HEK293T (cell line): ENCODE measurements at places on chromosomes 16 and 17.

- DNase-seq = no peak
These were observed 24.0 kb upstream of the STH start for GRCh38 chr17:45974916-45975630.

DNA sequence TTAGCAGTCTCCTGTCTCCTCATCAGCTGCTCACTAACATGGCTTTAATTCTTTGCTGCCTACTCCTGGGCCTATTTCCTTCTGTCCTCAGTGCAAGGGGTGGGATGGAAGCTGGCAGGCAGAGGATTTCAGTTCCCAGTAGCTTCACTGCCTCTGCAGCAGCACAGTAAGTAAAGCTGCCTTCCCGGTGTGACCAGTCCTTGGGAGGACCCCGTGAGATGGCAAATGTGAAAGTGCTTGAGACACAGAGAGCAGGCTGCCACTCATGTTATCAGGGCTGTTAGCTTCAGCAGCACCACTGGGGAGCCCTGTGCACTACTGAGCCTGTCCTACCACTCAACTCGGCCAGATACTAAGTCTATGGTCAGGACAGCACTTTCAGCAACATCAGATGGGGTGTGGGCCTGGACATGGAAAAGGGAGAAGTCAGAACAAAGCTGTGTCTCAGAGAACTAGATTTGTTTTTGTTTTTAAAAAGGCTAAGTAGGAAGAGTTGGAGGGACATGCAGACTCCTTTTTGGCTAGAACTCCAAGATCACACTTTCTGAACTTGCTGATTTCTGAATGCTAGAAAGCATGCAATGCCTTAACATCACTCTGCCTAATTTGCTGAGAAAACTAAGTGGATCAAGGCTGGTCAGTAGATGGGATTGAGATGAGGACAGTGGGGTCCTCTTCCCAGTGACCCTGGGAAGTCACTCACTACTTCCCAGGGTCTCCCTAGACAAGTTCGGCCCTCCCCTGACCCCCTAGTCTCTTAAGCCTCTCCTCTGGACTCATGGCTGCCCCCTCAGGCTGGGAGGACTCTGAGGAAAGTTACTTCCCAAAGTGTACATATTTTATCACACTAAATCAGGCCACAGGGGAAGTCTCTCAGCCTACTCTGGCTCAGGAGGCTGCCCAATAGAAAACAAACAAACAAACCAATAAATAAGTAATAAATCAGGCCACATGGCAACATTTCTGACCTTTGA is 1.1 kb downstream of the ACSF2 start:
- DNase-seq = peak; percentile 69

GRCh38 chr16:54177052-54177861 is 109.3 kb downstream of the IRX3 start:
- DNase-seq = no peak

GRCh38 chr16:16004314-16004749 is 54.9 kb downstream of the ABCC1 start:
- DNase-seq = no peak

- no peak for DNase-seq
These were observed 15.1 kb upstream of the LASP1NB start for GRCh38 chr17:38910325-38910724.

GRCh38 chr16:4640572-4641305 is 16.1 kb downstream of the MGRN1 start:
- DNase-seq = no peak

- no peak for DNase-seq
These were observed 13.5 kb downstream of the DUSP14 start for GRCh38 chr17:37503148-37503547.

GRCh38 chr16:89385712-89386111 is 104.6 kb downstream of the ANKRD11 start:
- no peak for DNase-seq

DNA sequence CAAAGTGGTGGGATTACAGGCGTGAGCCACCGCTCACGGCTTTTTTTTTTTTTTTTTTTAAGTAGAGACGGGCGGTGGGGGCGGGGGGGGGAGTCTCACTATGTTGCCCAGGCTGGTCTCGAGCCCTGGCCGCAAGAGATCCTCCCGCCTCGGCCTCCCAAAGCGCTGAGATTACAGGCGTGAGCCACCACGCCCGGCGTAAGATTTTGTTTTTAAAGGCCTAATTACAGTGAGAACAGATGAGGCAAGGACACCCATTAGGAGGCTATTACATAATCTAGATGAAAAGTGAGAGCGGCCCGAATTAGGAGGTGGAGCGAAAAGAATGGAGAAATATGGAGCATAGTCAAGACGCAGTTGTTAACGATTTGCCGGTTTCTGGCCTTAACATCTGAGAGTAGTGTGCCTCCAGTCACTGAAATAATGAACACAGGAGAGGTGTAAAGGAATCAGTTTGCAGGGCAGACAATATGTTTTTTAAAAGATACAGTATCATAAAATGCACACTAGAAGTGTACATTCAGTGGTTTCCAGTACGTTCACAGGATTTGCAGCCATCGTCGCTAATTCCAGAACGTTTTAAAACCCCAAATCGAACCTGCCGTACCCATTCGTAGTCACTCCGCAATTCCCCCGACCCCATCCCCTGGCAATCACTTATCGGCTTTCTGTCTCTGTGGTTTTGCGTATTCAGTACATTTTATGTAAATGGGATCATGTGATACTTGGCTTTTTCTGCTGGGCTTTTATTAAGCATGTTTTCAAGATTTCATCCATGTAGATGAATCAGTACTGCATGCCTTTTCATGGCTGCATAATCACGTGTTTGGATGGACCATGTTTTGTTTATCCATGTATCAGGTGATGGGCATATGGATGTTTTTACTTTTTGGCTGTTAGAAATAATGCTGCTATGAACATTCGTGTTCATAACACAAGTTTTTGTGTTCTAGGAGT is 1.4 kb upstream of the SLX4 start:
- DNase-seq = no peak

DNA sequence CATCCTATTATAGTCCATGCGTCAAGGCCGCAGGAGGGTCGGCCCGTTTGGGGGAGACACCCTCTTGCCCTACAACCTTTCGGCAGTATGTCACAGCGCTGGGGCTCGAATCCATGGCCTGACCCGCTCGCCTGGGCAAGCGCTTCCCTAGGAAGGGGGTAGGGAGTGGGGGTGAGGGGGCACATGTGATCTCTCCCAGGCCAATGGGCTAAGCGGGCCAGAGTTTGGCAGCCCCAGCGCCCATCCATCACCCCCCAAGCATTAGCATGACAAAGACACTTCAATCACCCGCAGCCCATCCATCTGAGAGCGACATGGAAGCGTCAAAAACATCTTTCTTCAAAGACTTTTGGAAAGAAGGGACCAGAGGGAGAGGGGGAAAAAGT is at the start of gene HOXB1:
Gene HOXB1 (minus strand): TSS at position 125 of the 386 bp plus-strand sequence. CDS start 107 bp downstream, at position 18.
- no peak for DNase-seq

GRCh38 chr17:6648181-6648580 is 3.2 kb downstream of the MED31 start:
- DNase-seq = no peak

GRCh38 chr16:10808850-10809249 is 9.7 kb downstream of the TVP23A start:
- DNase-seq = no peak

DNA sequence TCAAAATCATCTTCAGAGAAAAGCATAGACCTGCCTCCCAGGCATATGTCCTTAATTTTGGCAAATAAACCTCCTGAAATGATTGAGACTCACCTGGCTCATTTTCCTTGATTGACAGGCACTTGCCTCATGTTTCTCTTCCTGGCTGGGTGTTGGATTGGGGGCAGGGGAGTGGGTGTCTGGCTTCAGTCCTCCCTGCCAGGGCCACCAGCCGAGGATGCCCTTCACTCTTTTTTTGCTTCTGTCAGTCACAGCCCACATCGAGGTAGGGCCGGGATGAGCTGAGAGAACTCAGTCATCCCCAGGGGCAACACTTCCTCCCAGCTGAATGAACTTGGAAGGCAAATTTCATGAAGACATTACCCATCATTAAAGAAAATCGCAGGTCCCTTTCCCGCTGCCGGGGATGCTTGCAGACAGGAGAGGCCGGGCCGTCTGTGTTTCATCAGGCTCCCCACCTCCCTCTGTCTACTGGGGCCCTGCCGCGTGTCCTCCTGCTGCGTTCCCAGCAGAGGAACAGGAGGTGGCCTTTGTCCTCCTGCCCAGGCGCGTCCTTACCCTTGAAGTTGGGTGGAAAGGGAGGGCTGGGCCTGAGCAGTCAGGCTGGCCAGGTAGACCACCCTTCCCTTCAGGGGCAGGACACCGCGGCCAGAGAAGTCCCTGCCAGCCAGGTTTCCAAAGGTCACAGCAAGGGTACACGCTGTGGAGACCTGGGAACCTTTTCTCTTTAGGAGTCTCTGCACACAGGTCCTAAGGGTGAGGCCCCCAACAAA is 11.2 kb upstream of the DNAH17 start:
- DNase-seq = no peak

GRCh38 chr16:66618588-66619375 is 14.3 kb downstream of the CMTM3 start:
- DNase-seq = no peak

- no peak for DNase-seq
These were observed 168.6 kb downstream of the FTO start for GRCh38 chr16:53872248-53873221.

DNA sequence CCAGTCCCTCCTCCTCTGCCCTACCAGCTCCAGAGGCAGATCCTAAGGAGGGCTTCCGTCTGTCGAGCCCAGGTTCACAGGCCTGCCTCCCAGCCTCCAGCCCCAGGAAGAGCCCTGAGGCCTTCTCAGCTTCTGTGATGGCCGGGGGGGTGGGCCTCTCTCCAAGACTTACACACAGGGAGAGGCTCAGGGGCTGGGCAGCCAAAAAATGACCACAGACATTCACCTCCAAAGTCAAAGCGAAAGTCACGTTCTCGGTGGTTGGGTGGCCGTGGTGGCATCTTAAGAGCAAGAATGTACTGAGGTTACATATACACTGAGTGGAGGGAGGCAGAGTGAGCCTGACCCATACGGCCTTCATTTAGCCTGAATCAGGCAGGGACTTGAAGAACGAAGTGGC is 119.1 kb downstream of the CCDC182 start:
- no peak for DNase-seq

DNA sequence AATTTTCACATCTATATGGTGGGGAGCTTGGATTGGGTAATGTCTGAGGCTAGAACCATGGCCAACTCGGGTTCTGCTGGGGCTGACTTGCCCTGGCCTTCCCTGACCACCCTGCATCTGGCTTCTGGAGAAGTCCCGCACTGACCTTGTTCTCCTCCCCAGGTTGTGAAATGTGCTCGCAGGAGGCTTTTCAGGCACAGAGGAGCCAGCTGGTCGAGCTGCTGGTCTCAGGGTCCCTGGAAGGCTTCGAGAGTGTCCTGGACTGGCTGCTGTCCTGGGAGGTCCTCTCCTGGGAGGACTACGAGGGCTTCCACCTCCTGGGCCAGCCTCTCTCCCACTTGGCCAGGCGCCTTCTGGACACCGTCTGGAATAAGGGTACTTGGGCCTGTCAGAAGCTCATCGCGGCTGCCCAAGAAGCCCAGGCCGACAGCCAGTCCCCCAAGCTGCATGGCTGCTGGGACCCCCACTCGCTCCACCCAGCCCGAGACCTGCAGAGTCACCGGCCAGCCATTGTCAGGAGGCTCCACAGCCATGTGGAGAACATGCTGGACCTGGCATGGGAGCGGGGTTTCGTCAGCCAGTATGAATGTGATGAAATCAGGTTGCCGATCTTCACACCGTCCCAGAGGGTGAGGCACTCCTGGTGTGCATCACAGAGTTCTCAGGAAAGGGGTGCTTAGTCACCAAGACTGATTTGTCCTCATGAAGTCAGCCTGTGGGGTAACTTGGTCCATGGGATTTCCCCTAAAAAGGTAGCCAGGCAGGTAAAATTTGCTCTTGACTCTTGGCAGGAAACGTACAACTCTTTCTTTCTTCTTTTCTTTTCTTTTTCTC is 6.1 kb downstream of the NOD2 start:
- no peak for DNase-seq

GRCh38 chr17:64651889-64652288 is 10.2 kb downstream of the SMURF2 start:
- no peak for DNase-seq
